Mesenteric fat pad (tissue), 1 donor: ENCODE measurements at places on chromosomes 6 and 20.
A peak's percentile ranks its signal among the peaks of the same experiment; 100 is the strongest.

DNA sequence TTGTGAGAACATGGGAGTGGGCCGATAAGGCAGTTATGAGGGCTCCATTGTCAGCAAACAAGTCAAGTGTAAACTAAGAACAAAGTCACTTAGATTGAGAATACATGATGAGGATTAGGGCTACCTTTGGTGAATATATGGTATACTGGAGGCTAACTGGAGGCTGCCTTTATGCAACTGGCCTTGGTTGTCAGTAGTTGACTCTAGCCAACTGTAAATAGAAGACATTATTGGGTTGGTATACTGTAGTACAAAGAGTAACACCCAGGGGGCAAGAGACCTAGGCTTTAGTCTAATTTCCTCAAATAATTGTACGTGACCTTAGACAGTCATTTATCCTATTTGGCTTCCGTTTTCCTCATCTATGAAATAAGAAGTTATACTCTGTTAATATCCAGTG lies 235.2 kb downstream of the ARID1B start:
- no peak for DNase-seq

DNA sequence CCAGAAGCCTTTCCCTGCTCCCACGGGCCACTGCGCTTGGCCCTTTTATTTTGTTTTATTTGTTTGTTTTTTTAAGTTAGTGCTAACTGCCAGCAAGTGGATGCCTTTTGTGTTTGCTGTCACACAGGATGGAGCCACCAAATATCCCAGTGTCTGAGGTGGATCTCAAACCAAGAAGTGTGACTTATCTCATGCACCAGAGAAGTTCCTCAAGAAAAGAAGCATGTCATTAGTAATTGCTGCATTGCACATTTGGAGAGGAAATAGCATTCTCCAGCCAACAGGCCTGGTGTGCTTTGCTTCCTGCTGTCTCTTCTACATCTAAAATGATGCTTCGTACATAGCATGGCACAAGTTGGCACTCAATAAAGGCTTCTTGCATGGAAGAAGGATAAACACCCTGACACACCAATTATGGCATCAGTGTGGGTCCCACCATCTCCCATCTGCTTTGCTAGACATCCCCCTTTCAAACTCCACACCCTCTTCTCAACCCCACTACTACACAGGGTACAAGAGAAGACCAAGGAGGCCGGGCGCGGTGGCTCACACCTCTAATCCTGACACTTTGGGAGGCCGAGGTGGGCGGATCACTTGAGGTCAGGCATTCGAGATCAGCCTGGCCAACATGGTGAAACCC lies 1.9 kb upstream of the ATP9A start:
- no peak for DNase-seq

- DNase-seq: no peak
These were observed 2.9 kb downstream of the SPAG4 start for GRCh38 chr20:35618263-35619131.

- DNase-seq: no peak
These were observed 833 bp downstream of the RAB5IF start for GRCh38 chr20:36606158-36607066.

GRCh38 chr6:116974526-116975316 lies 97.7 kb downstream of the RFX6 start:
- DNase-seq: no peak

DNA sequence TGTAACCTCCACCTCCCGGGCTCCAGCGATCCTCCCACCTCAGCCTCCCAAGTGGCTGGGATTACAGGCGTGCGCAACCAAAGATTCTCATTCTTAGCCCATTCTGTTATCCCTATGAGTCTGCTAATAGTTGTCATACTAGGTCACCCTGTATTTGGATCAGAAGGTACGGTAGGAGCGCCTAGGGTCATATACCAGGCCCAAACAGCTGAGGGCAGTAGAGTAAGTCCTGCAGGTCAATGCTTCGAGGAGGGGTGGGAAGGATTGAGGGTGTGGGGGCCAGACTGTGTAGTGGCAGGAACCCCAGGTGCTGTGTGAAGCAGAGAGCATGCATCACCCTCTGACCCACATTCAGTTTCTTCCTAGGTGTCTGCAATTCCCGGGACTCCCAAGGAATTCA lies 22.7 kb upstream of the POU5F1 start:
- no peak for DNase-seq

DNA sequence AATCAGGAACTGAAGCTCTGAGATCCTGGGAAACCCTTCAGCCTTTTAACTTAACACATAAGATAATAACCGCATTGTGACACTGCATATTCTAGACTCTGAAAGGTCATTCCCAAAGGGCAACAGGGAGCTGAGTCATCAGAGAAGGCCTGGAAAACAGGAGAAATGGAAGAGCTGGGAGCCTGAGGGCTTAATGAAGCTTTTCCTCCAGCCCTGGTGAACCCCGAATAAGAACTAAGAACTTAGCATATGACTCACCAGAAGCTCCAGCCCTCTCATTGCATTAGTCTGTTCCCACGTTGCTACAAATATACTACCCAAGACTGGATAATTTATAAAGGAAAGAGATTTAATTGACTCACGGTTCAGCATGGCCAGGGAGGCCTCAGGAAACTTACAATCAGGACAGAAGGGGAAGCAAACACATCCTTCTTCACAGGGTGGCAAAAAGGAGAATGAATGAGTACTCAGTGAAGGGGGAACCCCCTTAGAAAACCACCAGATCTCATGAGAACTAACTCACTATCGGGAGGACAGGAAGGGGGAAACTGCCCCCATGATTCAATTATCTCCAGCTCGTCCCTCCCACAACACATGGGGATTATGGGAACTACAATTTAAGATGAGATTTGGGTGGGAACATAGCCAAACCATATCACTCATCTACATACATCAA lies 648.5 kb downstream of the TFAP2A start:
- no peak for DNase-seq

DNA sequence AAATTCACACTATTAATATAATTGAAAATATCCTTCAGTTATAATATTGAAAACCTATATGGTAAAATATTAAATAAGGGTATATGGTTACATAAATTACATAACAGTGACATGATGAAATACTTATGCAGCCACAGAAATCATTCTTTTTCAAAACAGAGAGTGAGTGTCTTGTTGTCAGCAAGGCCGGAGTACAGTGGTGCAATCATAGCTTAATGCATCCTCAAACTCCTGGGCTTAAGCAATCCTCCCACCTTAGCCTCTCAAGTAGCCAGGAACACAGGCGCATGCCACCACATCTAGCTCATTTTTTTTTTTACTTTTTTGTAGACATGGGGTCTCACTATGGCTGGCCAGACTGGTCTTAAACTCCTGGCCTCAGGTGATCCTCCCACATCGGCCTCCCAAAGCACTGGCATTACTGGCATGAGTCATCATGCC lies 40.4 kb downstream of the FAM8A1 start:
- DNase-seq: no peak

GRCh38 chr6:167932468-167933276 lies 64.8 kb upstream of the KIF25 start:
- DNase-seq: no peak

- DNase-seq: no peak
These were observed 183.0 kb downstream of the TASP1 start for GRCh38 chr20:13455713-13456112.

- DNase-seq: no peak
These were observed 19.1 kb downstream of the ZFP64 start for GRCh38 chr20:52172392-52173047.

GRCh38 chr20:2692036-2692885 lies at the start of gene EBF4:
Gene EBF4, plus strand, starts transcription at chr20:2692780. Its CDS starts 866 bp downstream, at chr20:2693646.
- DNase-seq: peak; percentile 86

GRCh38 chr6:25927178-25927577 lies 3.3 kb downstream of the SLC17A2 start:
- no peak for DNase-seq

GRCh38 chr20:15838466-15838865 lies 734.8 kb downstream of the KIF16B start:
- no peak for DNase-seq

DNA sequence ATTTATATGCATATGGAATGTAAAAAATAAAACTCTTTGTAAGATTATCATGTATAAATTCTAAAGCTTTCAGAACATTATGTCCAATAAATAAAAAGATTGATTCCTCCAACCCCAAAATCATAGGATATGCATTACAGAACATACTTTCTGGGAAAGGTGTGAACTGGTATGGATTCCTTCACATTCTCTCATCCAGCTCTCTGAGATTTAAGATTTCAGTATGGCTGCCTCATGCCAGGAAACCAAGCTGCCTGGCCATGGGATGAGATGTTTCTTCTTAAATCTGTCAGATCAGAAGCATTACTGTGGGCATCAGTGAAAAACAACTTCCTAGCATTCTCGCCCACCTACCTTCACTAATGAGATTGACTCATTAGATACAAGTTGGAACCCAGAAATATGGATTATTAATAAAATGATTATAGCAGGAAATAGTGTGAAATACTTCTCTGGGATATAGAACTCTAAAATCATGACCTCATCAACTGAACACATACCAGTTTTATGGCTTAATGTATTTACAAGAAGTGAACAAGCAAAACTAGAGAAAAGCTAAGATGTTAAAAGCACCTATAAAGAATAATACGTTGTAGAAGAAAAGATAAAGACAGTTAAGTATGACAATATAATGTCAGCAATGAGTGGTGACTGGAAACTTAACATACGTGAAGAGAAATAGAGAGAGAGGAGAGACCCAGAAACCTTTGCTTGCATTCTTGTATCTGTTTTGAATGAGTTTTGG lies 171.6 kb upstream of the PHACTR1 start:
- no peak for DNase-seq

- DNase-seq: no peak
These were observed 216.6 kb downstream of the IBTK start for GRCh38 chr6:82030761-82031503.

DNA sequence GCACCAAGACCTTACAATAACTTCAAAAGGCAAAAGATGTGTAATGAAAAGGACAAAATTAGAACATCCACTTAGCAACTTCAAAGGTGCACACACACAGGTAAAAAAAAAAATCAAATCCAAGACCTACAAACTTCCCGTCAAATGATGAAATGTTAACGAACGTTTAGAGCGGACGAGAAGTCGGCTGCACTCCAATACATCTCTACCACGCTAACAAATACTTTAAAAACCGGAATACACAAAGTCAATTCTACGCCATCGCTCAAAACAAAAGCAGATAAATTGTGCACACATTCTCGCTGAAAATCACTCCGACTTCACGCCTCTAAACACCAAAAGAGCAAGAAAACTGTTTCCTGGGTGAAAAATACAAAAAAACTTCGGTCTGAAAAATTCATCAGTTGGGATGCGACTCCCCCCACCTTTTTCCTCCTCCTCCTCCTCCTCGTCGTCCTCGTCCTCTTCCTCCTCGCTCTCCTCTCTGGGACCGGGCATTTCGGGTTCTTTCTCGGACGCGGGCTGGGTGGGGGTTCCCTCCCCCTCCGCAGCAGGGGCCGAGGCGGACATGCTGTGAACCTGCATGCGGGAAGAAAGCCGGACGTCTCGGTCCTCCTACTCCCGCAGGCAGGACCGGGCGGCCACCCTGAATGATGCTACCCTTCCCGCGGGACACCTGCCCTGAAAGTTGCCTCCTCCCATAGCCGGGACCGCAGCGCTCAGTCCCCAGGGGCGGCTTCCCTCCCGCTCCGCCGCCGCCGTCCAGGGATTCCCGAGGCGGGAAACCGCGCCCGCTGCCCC lies 712 bp downstream of the DEK start:
- DNase-seq: no peak

- DNase-seq: no peak
These were observed 312.2 kb downstream of the LAMA2 start for GRCh38 chr6:129195161-129195560.

DNA sequence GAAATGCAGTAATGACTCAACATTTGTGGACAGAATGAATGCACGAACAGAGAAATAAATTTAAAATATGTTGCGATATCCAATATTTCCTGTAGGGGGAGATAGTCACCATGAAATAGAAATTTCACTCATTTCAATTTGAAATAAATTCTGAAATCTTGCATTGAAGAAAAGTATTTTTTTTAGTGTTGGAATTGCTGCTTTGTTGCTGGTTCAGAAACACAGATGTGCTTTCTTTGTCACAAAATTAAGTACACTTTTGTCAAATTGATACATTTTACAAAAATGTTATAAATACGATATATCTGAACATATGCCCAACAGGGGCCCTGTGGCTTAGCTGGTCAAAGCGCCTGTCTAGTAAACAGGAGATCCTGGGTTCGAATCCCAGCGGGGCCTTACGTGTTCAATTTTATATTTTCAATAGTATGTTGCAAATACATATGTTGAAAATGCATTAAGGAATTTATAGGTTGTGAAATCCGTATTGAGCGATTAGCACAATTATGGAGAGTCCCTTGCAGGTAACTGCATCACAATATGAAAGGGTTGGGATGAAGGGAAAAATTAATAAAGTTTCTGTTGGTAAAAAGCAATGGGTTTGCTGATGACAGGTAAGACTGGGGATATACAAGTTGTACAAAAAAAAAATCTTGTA lies 85.4 kb upstream of the PRSS16 start:
- DNase-seq: no peak

DNA sequence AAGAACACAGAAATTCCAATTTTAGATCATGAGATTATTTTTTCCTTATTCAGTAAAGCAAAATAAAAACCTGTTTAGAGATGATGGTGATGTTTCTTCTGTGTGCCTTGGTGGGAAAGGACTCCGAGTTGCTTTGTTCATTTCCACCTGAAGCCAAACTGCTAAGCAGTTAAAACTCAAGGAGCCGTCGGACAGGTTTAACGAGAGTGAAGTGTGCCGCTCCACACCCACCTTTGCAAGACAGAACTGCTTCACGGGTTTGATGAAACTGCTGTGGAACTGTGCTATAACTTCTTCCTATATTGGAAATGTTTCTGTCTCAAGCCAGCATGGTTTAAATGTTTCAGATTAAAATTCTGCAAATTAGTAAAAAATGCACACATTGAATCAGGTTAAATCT lies 9.2 kb upstream of the DSP start:
- DNase-seq: no peak

GRCh38 chr20:18048176-18048575 lies 9.5 kb downstream of the OVOL2 start:
- DNase-seq: no peak

- DNase-seq: no peak
These were observed 191.7 kb upstream of the NOX3 start for GRCh38 chr6:155647354-155647753.

GRCh38 chr20:23264545-23264944 lies 86.0 kb upstream of the NXT1 start:
- DNase-seq: no peak

GRCh38 chr20:57167292-57167655 lies 99.2 kb downstream of the BMP7 start:
- DNase-seq: no peak
